Activated B cell treated with CpG ODN at 0.5 μM for 24 hours (primary cell): ENCODE measurements at places on chromosomes 4 and X. TPM values are rescaled to one million over a fixed set of nuclear protein-coding genes. Genes with fewer than 3 reads are reported as not detected.

DNA sequence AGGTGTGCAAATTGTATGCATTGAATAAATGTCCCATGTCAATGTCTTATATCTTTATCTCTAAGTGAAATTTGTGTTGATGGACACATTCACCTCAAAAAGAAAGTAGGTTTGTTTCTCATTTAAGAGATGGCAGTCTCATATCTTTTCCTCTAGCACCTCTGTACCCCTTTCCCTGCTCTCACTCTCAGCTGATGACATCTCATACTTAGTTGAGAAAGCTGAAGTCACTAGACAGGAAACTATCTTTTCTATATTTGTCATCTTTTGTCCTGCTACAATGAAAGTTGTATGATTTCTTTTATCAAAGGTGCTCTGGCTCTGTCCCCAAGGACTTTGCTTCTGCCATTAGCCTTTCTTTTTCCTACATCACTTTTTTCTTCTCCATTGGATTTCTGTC, 84.0 kb upstream of the GRPR start:
- no peak for DNase-seq

- no peak for DNase-seq
These were observed 5.2 kb upstream of the NDNF start for GRCh38 chr4:121077496-121077895.

DNA sequence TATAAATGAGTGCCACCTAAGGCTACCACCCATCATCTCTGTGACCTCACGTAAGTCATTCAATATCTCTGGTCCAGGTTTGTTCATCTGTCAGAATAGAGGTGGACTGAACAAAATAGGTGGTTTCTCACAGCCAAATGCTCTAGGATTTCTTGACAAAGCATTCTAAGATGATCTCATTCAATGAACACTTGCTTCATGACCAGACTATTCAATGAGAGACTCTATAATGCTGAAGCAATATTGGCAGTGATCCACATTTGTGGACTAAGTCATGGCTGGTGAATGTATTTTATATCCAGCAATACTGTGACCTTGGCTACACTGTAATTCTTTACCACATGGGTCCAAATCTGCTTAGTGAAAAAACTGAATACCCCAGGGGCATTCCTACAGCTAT, 37.9 kb downstream of the LDB2 start:
- no peak for DNase-seq

GRCh38 chr4:158729716-158730559, 6.7 kb upstream of the PPID start:
- no peak for DNase-seq

The ABLIM2 gene
- 5.2 and 7.0 TPM in 2 replicates for total RNA-seq

The SLC7A11 gene
- 1.2 and 1.4 TPM in 2 replicates for total RNA-seq

The PDGFRA gene
- not detected in 2 replicates for total RNA-seq

- no peak for DNase-seq
These were observed 281.7 kb upstream of the PITX2 start for GRCh38 chr4:110904435-110905065.

DNA sequence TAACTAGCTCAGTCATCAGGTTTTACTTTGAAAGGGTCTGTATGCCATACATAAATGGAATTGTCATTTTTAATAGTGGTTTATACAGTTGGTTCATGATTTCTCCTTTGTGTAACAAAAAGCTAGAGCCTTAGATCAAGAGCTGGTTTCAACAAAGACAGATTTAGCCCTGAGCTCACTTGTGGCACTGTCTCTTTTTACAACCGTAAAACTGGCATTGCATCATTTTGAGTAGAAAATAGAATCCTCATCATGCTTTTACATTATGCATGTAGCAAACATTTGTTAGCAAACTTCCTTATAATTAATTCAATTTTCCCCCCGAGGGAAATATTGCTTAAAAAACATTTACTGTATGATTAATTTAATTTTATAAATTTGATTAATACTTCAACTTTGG, 1871.5 kb downstream of the ARAP2 start:
- DNase-seq: no peak

- DNase-seq: no peak
These were observed 251.7 kb downstream of the MAPK10 start for GRCh38 chr4:86108137-86108536.

The MTMR8 gene
- total RNA-seq: 4.3 and 4.7 TPM in 2 replicates

The IL3RA gene
- 0.53 and 0.66 TPM in 2 replicates for total RNA-seq

- DNase-seq: no peak
These were observed 759.5 kb downstream of the GRXCR1 start for GRCh38 chr4:43651991-43652390.

The SPP1 gene
- not detected in 2 replicates for total RNA-seq
